ENCODE measurements at places on chromosomes 2 and 18.

DNA sequence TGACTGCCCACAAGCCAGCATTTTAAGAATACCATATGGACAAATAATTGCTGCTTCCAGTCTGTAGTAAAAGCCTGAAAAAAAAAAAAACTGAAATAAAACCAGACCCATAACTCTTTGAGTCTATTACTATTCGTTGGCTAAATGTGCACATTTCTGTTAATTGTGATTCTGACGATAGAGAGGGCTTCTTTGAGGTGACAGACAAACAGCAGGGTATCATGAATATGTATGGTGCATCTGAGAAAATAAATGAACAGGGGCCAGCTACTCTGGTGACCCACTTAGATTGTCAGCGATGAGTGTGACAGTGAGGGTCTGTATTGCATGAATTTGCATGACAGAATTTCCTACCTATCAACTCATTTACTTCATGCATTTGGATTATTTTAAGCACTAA, 427.8 kb upstream of the SOX11 start:
- DNase-seq, result no peak

DNA sequence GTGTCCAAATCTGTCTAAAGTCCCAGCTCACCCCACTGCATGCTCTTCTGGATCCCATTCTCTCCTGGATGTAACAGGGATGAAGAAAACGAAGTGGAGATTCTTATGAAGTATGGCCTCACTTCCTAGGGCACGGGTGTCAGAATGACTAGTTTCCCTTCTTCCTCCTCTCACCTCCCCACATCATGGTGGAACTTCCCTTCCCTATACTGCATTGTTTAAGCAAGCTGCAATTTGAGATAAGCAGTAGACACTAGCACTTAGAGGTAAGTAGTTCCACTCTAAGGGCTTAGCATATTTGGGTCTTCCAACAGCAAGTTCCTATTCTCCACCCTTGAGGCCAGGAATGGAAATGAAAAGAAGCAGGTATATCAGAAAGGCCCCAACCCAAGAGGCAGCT, 29.7 kb downstream of the SLC4A5 start:
- DNase-seq, result no peak

DNA sequence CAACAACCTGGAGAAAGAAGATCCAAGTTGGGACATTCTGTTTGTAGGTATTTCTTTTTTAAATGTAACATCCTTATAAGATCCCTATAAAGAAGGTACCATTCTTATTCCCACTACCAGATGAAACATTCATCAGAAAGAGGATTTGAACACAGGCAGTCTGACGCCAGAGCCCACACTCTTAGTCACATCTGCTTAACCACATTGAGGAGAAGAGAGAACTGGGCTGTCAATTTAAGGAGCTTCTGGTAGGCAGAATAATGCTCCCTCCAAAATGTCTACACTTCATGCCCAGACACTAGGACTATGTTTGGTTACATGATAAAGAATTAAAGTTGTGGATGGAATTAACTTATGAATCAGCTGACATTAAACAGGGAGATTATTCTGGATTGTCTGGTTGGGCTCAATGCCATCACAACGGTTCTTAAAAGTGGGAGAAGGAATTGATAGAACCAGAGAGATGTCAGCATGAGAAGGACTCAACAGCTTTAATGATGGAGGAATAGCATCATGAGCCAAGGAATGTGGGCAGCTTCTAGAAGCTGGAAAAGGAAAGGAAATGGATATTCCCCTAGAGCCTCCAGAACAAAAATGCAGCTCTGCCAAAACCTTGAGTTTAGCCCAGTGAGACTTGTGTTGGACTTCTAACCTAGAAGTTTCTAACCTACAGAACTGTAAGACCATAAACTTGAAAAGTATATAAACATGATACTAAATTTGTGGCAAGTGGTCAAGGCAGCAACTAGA, 82.2 kb downstream of the KLF7 start:
- DNase-seq, result no peak

DNA sequence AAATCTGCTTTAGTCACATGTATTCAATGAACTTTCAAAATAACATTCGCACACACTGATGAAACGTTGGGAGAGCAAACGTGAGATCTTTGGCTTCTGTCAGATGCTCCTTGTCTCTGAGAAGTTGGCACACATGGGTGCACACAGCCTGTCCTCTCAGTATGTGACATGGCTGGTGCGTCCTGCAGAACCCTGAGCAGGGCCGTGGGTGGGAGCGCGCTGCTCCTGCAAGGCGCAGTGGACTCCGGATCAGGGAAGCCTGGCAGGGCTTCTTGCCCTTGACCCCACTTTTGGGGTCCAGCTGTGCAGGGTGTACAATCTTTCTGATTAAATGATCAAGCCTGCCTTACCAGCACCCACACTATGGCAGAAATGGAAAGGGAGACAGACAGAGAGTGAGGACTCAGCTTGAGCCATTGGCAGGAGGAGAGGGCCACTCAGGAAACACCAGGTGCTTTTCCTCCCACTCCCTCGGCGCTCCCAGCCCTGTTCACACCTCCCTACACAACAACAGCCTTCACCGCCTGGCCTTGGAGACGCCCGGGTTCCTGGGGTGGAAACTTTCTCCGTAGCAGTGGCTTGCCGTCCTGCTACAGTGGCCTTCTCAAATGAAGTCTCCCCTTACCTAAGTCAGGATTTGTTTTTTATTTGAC, 108.4 kb upstream of the SNTG2 start:
- DNase-seq, result no peak

- no peak for DNase-seq
These were observed 24.1 kb downstream of the TRABD2A start for GRCh38 chr2:84856787-84857186.

DNA sequence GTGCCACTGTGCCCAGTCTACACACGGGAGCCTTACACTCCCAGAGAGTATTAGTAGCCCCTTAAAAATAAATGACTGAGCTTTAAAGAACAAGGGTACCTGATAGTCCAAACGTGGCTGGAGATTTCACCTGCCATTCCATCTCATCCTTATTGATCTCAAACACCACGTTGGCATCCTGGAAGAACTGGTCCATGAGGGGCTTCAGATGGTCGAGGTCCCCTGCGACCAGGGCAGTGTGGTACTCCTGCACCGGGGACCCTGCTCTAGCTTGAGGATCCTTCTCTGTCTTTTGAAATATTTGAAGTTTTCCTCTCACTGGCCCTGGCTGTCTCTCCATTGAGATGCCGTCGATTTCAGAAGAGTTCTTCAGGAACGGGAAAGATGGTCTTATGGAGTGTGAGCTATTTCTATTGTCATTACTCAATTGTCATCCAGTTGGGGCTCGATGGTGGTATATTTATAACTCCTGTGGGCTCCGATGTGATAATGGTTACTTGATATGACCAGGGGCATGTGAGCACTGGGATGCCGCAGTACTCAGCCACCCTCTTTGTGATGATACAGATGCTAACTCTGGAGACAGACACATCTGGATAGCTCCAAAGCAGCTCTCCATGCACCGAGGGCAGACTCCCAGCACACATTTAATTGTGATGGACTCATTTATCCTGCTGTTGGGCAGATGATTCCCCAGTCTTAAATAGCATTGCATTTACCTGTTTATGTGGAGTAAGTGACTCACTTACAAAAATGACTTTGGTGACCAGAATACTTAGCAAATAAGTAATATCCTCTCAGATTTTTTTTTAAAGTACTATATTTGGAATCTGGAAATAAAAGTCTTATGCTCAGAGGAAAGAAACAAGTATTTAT, 22.8 kb downstream of the ASB18 start:
- DNase-seq, result no peak

DNA sequence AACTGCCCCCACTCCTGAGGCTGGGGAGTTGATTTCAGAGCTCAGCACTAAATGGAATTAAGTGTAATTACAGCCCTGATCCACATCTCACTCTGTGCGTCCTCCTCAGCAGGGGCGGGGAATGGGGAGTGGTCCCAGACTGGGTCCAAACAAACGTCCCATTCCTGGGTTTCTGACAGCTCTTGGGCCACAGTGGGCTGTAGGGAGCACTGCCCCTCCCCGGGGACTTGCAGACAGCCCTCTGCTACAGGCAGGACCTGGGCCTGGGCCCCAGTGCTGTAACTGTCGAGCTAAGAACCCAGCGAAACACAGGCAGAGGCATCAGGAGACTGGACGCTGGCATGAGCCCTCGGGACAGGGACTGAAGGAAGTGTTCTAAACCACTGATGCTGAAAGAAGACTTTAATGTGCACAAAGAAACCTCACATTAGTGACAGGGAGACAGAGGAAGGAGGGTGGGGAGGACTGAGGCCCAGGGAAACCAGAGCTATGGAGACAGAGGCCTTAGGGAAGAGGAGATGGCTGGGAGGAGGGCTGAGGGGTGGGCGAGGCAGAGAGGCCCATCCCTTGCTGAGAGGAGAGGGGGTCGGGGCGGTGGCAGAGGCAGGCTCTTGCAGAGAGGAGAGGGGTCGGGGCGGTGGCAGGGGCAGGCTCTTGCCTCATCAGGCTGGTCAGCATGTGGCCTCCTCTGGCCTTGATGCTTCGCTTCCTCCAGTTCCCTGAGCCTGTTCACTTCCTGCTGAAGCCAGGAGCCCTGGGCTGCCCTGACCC, 5.8 kb upstream of the SEMA4C start:
- DNase-seq, result no peak

DNA sequence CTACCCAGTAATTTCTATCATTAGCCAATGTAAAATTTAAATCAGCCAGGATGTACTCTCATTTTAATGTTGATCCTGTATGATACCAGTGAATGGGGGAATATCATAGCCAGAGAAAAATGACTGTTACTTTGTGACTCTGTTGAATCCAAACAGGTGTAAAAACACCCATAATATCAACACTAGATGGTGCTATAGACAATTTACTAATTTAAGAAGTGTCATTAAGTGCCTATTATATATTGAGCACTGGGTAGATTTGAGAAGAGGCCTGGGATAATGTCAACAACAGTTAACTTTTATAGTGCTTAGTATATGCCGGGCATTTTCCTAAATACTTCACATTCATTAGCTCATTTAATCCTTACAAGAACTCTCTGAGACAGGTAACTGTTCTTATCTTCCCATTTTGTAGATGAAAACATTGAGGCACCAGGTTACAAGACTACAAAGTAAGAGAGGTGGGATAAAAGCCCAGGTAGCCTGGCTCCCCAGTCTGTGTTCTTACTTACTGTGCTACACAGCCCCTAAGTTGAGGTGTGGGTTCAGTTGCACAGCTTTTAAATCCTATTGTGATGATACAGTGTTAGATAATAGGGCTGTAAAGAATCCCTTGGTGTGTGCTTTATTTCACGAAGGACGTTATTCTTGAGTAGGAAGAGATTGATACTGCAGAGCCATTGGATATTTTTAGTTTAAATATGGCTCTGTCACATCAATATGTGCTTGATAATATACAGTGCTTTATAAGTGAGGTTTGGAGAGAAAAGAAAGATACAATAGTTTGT, 325.5 kb downstream of the AGPS start:
- no peak for DNase-seq

- DNase-seq, result no peak
These were observed 499.6 kb upstream of the ACVR2A start for GRCh38 chr2:147345246-147345645.

DNA sequence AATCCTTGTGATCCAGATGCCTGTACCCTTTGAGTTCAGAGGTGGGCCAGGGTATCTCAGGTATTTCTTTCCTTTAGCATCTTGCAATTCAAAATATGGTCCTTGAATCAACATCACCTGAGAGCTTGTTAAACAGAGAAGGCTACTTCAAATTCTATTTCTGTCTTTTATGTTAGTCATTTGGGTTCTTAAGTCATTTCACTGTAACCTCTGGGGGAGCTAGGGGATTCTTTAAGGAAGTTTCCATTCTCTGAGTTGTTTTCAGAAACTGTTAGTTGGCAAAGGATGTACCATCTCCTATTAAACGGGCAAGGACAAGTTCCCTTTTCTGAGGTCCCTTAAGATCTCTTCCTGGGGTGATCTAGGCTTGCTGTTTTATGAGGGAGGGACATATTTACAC, 16.6 kb downstream of the CFLAR start:
- DNase-seq, result no peak

- DNase-seq, result no peak
These were observed 3.4 kb downstream of the FKBP1B start for GRCh38 chr2:24052951-24053350.

- DNase-seq, result no peak
These were observed 127.9 kb downstream of the UXS1 start for GRCh38 chr2:106065983-106066820.

DNA sequence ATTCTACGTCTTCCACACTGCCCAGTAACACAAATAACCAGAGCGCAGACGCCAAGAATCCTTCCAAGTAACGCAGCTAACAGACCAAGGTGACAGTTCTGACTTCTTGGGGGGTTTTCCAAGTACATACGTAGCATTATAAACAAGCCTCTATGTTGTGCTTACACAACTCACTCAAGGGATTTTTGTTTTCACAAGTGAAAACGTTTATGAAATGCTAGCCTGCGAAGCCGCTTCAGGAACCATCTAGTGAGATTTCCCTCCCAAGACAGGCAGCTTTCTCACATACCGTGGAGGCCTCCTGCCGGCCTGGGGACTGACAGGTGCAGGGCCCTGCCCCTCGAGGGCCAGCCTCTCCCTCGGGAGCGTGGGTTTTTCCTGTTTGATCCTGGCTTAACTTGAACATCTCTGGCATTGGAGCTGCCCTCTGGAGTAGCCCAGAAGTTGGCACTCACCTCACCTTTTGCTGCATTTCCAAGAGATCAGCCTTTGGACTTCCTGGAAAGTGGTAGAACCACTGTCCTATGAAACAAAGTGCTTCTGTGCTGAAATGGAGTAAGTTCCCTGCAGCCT, 151.1 kb downstream of the MBP start:
- DNase-seq, result no peak

GRCh38 chr2:106921451-106921850, 35.5 kb upstream of the ST6GAL2 start:
- DNase-seq, result no peak

DNA sequence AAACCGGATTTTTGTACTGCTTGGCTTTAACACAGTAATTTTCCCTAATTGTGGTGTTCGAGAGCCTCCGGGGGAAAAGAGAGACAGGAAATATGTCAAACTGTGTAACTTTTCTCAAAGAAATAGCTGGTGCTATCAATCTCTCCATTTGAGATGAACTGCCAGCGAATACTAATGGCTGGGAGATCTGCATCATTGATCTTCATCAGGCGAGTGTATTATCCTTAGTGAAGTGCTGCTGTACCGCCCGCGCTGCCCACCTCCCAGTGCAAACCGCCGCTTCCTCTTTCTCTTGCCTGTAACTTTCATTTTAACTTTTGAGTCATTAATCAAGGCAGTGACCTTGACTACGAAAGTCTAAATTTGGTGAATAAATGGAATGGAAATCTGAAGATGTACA, 246.1 kb upstream of the ST6GAL2 start:
- DNase-seq, result no peak

DNA sequence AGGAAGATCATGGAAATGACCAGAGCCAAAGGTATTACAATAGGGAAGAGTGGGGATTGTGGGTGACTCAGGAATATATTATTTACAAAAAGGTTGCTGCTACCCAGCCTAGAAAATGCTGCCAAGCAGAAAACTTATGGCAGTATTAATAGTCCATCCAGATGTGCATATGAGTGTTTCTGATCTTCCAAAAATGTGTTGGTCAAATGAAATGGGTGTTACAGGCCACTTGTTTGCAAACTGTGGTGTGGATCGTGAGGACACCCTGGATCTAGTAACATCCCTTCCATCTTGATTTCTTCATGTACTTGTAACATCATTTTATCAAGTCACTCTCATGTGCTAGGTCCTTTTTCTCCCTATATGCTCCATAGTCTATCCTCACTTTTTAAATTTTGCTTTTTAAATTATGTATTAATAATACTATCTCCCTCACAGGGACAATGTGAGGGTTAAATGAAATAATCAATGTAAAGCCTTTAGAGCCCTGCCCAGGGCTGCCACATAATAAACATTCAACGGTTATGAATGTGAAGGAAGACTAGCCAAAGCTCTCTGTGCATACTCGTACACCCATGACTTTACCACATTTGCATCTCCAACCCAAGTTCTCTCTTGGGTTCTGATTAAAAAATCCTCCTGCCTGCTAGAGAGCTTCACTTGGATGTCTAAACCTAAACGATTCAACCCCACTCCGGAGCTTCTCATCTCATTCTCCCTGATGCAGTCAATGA, 18.5 kb downstream of the CD226 start:
- no peak for DNase-seq

Measured in stimulated activated CD8-positive, alpha-beta memory T cell treated with anti-CD3 and anti-CD28 coated beads, Interleukin-4, amount 100 ng/mL, for 1 hour (primary cell).